ENCODE measurements at places on chromosomes 12 and 14. TPM values are rescaled to one million over a fixed set of nuclear protein-coding genes. Genes with fewer than 3 reads are reported as not detected.
A peak's percentile ranks its signal among the peaks of the same experiment; 100 is the strongest.

GRCh38 chr12:121246893-121247557, 37.1 kb downstream of the P2RX4 start:
- no peak for DNase-seq

Gene KRT79
- total RNA-seq = not detected

Gene GOLGA3
- 35.1 TPM for total RNA-seq

- DNase-seq = no peak
These were observed 241.4 kb downstream of the PHLDA1 start for GRCh38 chr12:75790219-75790618.

Gene USP30
- total RNA-seq = 9.2 TPM

GRCh38 chr12:17661250-17661649, 428.7 kb downstream of the RERGL start:
- DNase-seq = no peak

Gene SLC25A47
- 0.17 TPM for total RNA-seq

DNA sequence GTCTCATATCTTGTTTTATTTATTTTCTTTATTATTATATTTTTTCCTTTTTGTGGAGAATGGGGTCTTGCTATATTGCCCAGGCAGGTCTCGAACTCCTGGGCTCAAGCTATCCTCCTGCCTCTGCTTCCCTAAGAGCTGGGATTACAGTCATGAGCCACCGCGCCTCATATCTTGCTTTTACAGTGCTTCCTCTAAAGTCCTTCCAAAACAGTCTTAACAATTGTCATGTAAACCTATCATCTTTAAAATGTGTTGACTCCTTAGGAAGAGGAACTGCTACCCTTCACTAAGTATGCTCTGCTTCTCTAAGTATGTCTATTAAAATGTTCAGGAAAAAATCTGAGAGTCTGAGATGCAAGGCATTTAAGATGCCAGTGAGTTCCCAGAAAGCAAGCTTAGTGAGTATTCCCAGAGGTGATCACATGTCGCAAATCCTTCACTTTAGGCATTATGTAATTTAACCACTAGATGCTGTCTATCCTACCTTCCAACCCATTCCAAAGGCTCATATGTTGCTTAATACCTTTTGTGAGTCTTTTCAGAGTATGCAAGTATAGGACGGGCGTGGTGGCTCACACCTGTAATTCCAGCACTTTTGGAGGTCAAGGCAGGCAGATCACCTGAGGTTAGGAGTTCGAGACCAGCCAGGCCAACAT, 19.7 kb upstream of the FOXJ2 start:
- DNase-seq = no peak

DNA sequence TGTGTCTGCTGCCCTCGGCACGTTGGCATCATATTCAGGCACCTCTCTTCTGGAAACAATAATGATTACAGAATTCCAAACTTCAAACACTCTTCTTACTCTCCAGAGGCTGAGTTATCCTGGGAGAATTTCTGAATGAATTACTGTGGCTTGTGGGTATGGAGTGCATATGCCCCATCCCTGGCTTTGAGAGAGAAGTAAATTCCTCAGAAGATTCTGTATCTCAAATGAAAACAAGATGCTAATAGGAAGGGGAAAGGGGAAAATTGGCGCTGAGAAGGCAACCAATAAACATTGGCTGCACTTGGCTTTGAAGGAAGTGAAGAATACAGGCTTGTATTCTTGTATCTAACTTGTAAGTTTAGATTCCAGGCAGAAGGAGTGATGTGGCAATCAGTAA, 132.0 kb upstream of the NOVA1 start:
- DNase-seq = no peak

DNA sequence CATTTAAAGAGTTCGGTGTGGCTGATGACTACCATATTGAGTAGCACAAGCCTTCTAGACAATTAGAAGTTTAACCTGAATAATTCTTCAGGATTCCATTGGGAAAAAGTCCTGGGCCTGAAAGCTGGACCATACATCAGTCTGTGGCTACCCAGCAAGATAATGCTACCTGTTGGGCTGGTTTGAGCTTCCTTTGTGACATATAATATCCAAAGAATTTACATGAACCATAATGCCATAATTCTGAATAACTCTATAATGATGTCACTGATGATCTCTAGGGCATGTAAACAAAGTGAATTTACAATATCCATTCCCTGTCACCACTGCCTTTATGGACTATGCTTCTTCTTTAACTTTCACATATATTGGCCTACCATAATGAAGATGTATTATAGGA, 3.8 kb upstream of the YBX3 start:
- DNase-seq = no peak

GRCh38 chr14:31479027-31479426, 8.8 kb downstream of the GPR33 start:
- no peak for DNase-seq

DNA sequence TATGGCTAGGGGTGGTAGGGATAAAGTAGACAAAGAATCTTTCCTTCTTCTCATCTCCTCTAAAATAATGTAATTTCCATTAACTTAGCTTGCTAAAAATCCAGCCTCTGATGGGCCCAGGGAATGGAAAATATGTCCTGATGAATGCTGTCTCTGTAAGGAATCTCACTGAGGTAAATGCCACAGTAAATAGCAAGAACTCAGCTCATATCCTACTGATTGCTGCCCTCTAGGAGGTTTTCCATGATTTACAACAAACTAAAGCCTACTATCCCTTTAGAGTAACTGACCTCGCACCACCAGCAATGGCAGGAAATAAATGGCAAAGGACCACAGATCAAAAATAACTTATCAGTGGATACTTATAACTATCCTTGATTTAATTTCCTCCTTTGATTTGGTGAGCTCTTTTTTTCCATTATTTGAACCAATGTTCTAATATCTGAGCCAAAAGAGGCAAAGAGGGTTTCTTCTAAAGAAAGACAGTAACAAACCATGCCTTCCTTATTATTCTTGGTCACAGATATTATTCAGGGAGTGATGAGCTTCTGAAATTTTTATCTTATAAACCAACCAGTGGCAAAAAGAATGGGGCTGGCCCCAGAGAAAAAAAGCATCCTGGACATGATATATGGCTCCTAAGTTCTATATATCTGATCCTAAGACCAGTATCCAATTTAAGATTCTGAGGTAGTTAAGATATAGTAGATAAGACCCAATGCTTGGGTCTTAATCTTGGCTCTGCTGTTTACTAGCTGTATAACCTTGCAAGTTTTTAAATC, 43.8 kb downstream of the SENP1 start:
- no peak for DNase-seq

Gene FOXN4
- 0.52 TPM for total RNA-seq

Gene SALL2
- 0.47 TPM for total RNA-seq

GRCh38 chr12:66279123-66279712, 23.1 kb upstream of the HELB start:
- peak; percentile 33 for DNase-seq

DNA sequence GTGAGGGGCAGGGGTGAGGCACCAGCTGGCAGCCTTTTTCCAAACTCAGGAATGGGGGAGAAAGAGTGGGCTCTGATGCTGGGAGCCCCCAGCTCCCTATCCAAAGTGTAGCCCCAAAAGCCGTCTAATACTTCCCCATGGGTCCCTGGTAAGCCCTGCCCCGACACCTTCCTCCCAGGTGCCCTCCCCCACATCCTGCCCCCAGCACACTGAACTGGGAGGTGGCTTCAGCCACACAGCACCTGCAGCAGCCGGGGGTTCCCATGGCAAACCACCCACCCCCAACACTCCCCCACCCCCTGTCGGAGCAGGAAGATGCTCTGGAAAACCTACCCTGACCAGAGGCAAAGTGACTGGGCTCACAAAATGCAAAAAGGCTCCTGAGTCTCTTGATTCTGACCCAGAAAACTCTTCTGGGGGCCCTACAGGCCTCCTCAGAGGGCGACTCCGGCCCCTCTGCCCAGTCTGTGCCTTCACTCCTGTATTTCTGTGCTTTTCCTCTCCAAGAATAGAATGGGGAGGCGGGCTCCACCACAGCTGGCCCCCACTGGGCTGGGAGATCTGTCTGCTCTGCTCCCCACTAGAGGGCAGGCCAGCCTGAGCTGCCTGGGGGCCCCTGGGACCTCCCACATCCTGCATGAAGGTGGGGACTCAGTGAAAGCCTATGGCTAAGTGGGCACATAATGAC, 81.6 kb downstream of the ITPK1 start:
- no peak for DNase-seq

DNA sequence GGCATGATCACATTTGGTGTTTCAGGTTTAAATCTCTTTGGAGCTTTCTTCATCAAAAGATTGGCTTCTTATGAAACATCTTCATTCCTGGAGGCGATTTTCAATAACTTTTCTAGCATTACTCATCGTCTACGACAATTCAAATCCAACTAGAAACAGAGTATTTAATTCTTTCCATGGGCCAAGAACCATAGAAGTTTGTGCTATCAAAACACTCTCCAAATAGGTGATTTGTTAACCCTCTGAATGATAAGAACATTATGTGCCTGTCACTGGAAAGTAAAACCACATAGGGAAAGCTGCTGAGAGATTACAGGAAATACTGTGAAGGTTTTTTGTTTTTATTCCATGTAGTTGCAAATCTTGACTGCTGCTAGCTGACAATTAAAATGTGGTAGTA, 6.9 kb upstream of the DCN start:
- DNase-seq = no peak

Measured in HCT116 (cell line).